Lung (tissue), 17 donors: ENCODE measurements at places on chromosomes 6 and 20. TPM values are rescaled to one million over a fixed set of nuclear protein-coding genes. Genes with fewer than 3 reads are reported as not detected.

Gene ISM1
- 13.6 TPM for total RNA-seq

Gene SPACA1
- not detected for total RNA-seq

Gene ZNF451
- total RNA-seq = 133 TPM

Gene SIRPG
- total RNA-seq = 0.28 TPM

Gene PERP
- total RNA-seq = 29.1 TPM

Gene POU5F1
- total RNA-seq = 2.2 TPM

Gene CFAP61
- 10.7 TPM for total RNA-seq
